AG04450 (cell line): ENCODE measurements at places on chromosomes 6 and 20.

DNA sequence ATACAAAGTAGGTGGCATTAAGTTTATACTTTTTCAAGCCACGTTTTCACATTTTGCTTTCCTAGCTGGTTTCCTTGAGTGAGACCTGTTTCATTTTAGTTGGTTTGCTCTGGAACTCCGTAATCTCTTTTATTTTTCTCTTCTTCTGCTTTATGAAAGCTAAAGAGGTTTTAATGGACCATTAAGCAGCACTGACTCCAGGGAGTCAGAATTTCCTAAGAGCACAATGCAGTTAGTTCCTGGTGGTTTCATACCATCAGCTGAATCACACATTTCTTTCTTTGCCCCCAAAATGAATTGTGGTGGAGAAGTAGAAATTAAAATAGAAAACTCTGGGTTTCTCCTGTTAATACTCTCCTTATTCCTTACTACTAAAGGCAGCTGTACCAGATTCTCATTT lies 3.4 kb downstream of the OPN5 start:
- no peak for DNase-seq

DNA sequence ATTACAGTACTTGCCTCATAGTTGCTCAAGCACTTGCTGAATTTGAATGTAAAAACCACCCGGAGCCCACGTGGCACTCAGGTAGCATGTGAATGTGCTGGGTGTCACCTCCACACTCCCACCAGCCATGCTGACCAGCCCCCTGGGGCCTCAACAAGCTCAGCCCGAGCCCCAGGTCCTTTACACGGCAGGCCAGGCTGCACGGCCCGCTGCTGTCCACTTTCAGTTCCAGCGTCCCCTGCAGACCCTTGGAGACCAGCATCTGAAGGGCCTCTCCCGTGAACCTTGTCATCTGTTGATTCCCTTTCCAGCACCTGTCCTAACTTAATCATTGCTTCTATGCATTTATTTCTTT lies 33.3 kb upstream of the ZBP1 start:
- DNase-seq, result no peak

GRCh38 chr6:114312931-114313330 lies 29.9 kb downstream of the HS3ST5 start:
- no peak for DNase-seq

- peak; percentile 18 for DNase-seq
Measured at GRCh38 chr6:9515633-9516606, 899.0 kb downstream of the TFAP2A start.

DNA sequence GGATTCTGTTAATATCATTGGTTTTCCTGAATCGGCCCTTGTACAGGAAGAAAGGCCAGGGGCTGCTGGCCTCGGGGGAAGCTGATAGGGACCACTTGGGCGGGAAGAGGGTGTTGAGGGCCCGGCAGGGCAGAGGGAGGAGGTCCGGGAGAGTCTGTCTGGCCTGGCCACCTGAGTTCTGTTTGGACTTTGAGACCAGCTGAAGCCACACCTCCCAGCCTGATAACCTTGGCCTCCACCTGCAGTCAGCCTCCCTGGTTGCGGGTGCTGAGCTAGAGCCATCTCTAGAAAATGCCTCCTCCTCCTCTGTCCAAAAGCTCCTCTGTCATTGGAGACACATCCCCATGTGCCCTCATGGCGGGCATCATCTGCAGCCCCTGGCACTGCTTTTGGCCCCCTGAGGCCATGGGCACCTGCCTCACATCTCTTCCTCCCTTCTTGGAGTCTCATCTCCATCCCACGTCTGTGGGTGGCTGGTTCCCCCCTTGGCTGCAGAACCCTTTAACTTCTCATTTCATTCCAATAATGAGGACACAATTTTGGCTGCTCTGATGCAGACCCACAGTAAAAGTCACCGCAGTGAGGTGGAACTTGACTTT lies 16.6 kb downstream of the APCDD1L start:
- no peak for DNase-seq

DNA sequence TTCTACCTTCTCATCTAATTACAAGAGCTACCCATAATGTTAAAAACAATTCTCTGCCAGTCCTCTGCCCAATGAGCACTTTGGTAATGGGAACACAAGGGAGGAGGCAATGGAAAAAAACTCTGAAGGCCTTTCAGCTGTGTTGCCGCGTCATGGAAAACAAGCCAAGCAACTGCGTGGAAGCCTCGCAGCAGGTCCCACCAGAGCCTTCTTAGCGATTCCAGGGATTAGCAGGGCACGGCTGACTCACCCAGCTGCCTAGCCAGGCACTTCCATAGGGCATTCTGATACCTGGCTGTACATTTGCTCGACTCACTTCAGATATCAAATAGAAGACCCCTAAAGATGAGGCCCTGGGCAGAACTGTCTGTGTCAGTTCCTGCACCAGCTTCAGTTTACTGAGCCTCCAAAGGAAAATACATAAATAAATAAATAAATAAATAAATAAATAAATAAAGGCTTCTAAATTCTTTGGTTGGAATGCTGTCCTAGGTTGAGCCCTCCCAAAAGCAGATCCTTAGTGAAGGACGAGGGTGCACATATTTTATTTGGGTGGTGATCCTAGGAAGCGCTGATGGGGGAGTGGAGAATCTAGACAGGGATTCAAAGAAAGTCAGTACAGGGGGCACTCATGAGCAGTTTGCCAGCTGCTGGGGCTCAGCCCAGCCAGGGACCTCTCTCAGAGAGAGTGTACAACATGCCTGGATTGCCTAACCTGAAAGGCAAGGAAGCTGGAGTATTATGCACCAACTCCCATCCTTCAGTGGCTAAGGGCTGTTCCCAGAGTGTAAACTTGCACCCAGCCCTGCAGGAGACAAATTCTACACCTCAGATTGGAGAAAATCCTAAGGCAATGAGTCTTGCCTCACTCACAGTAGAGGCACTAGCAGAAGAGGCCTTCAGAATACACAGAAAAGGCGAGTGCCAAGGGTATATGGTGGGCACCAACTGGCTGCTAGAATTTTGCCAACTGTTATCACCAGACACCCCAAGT lies 18.2 kb downstream of the SNAP25 start:
- DNase-seq, result no peak
